ENCODE measurements at places on chromosomes 2 and 18.

GRCh38 chr2:21920721-21921120, 797.0 kb downstream of the TDRD15 start:
- no peak for DNase-seq

GRCh38 chr2:115199966-115200365, 757.5 kb downstream of the DPP10 start:
- no peak for DNase-seq

- no peak for DNase-seq
These were observed 9.2 kb downstream of the DNMT3A start for GRCh38 chr2:25332571-25332970.

GRCh38 chr2:26780203-26780760, 5.6 kb upstream of the CENPA start:
- no peak for DNase-seq

DNA sequence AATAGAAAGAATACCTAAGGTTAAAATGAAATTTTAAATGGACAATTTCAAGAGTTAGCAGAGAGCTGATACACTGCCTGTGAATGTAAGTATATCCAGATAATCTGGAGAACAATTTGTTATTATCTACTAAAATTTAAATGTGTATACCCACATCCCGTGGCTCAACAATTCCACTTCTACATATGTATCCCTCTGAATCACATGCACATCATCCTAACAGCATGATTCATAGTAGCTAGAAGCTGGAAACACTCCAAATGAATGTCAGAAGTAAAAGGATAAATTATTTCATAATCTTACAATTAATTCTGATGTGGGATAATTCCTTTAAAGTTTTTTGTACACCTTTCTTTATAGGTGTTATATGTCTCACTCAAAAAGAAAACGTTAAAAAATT, 87.9 kb downstream of the CNTNAP5 start:
- no peak for DNase-seq

GRCh38 chr18:68588169-68588568, 126.7 kb downstream of the TMX3 start:
- no peak for DNase-seq

DNA sequence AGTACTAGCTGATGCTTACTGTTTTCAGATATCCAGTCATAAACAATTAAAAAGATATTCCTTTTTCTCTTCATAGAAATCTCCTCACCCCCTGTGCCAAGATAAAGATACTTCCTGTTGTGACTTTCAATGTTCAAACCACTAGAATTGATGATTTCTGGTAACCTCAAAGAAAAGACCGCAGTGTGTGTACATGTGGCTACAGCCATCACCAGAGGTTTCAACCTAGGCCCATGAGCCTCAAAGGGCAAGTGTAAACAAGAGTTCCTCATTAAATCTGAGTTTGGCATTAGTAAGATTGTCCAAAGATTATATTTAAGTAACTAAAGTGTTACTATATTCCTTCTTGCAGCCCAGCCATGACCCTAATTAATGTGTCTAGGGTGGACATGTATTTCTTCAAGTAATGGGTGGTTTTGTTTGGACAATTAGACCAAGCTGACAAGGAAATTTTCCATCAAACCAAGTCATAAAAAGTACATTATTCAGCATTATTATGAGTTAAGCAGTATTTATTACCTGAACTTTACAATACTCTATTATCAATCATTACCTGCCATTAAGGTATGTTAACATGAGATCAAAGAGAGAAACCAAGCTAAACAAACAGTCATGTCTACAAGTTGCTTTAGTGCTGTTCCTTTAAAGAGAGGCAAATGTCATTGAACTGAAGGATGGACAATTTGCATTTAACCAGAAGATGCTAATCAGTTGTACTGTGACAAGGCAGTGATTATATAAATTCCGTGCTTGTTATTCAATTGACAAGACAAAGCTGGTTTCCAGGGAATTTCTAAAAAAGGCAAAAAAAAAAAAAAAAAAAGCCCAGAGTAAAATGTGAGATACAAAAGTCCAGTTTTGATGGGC, 382.7 kb downstream of the LNPK start:
- DNase-seq: no peak

DNA sequence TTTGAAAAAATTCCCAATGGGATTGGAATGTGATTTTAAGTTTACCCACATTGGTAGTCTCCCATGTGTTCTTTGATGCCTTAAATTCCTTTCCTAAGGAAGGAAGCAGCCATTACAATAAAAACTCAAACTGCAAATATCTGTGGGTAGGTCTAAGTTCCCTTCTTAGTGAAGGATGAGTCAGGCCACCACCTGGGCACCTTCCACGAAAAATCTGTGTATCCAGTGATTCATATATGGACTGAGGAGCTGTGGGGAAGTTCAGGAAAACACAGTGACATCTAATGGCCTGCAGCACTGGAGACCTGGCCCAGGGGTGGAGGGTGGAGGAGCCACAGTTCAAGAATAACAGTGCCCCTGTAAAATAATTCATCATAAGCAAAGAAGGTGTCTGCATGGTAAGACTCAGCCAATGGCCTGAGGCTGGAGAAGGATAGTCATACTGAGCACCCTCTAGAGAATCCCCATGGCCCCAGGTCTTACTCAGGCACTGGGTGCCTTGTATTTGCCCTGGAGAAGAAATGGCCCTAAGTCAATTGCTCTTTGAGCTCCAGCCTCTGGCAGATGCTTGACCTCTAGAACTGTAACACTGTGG, 248.6 kb downstream of the SP3 start:
- DNase-seq: no peak

GRCh38 chr2:190451561-190452176, 43.5 kb downstream of the MFSD6 start:
- no peak for DNase-seq

DNA sequence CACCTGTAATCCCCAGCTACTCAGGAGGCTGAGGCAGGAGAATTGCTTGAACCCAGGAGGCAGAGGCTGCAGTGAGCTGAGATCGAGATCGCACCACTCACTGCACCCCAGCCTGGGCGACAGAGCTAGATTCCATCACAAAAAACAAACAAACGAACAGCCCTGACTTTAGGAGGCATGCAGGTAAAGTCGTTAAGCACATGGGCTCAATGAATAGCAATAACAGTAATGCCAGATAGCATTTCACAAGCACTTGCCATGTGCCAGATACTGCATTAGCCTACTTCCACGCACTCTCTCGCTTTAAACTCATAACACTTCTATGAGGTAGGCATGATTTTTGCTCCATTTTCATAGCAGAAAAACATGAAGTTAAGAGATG, 135.6 kb upstream of the KLHL14 start:
- no peak for DNase-seq

DNA sequence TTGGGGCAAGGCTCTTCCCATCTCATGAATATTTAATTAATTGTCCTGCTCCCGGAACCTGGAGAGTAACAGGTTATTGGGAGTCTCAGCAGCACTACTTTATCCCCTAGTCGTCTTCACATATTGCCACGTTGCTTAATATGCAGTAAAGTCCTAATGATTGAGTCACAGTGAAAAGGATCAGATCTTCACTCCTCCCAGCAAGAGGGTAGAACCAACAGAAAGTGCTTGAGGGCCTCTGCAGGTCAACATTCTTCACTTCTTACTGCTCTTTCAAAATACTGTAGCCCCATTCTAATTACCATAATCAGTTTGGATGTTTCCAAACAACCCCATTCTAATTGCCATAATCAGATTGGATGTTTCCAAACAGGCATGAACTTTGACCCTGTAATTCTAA, 801.0 kb downstream of the LRRTM4 start:
- no peak for DNase-seq

- no peak for DNase-seq
These were observed 21.0 kb upstream of the ARMC9 start for GRCh38 chr2:231177156-231178025.

- DNase-seq: no peak
These were observed 21.7 kb upstream of the RAB10 start for GRCh38 chr2:26011990-26012856.

DNA sequence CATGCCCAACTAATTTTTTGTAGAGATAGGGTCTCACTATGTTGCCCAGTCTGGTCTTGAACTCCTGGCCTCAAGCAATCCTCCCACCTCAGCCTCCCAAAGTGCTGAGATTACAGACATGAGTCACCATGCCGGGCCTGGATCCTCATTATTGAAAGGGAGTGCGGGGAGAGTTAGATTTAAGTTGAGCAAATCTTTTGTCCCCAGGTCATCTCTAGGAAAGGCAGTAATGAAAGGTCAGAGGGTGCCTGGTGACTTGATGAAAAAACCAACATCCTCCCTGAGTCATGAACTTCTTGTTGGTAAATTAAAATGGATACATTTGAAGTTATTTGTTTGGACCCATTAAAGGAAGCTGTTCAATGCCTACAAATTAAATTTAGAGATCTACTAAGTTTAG, 25.1 kb downstream of the STAT4 start:
- DNase-seq: no peak

- DNase-seq: no peak
These were observed 8.4 kb upstream of the KCNG2 start for GRCh38 chr18:79789091-79789891.

- no peak for DNase-seq
These were observed 116.6 kb downstream of the PRPF40A start for GRCh38 chr2:152600697-152601096.

DNA sequence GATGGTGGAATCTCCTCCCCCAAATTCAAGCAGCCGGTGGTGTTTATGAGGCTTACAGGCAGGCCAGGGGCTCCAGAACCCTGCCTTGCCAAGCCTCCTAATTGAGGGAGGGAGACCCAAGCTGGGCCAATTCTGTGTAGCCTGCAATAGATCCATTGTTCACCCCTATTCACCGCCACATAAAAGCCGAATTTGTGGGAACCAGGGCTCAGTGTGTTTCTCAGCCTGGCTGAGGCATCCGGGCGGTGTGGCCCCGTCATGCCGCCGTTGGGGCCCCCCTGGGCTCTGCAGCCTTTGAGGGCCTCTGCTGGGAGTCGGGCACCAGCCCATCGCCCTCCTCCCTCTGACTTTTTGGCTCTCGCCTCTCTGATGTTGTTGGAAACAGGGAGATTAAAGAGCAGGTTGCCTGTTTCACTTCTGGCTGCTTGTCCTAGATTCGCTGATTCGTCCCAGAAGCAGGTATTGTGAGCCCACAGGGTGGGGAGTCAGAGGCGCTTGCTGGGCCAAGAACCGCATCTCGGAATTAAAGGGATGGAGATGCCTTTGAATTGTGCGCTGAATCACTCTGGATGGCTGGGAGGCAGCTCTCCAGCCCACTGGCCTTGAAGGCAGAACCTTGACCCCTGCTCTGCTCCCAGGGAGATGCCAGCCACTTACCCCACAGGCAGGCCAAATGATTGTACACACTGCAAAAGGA, 14.7 kb upstream of the OTOS start:
- DNase-seq: peak; percentile 2

DNA sequence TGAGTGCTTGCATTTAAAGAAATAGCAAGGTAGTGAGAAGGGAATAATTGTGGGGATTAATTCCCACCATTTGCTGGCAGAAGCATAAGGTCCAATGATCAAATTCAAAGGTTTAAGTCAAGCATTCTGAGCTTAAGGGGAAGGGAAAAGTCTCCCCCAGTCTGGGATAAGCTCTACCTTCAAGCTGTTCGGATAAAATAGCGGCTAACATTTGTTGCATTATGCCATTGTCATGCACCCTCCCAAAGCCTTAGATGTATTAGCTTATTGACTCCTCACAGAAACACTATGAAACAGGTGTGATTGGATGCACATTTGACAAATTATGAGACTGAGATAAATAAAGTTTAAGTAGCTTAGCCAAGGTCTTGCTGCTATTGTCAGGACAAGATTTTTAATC, 52.2 kb upstream of the TGIF1 start:
- no peak for DNase-seq

DNA sequence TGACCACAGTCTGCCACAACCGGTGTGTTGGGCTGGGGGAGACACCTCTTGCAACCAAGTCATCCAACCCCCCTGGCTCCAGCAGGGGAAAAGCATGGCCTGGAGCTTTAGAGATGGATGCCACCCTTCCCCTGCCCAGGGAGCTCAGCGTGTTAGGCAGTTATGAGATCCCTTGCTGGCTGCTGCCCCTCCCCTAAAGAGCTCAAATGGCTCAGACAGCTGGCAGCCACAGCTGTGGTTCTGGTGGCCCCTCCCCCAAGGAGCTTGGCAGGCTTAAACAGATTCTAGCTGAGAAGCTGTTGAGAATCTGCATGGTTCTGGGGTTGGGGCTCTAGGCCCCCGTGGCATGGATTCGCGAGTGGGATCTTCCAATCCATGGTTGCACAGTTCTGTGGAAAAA, 64.7 kb downstream of the TEX51 start:
- DNase-seq: no peak

GRCh38 chr2:191311156-191311555, 66.0 kb downstream of the MYO1B start:
- DNase-seq: no peak

DNA sequence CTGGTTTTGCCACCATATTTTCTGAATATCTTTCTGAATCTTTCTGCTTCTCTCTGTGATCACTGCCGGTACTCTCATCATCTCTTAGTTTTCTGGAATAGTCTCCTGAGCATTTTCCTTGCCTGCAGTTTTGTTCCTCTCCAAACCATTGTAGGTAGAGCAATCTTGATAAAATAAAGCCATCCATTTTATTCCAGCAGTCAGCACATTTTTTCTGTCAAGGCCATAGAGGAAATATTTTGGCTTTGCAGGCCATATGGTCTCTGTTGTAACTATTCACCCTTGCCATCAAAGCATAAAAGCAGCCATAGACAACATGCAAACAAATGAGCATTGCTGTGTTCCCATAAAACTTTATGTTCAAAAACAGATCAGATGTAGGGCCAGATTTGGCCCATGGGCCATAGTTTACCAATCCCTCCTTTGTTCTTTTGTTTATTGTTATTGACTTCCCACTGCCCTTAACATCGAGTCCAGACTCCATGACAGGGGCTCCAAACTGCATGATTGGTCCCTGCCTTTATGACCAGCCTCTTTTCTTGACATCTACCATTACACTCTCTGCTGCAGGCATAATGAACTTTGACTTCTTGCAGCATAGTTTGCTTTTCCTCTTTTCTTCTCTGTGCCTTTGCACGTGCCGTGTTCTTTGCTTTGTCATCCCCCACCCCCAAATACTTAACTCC, 29.8 kb downstream of the TMEM87B start:
- no peak for DNase-seq

DNA sequence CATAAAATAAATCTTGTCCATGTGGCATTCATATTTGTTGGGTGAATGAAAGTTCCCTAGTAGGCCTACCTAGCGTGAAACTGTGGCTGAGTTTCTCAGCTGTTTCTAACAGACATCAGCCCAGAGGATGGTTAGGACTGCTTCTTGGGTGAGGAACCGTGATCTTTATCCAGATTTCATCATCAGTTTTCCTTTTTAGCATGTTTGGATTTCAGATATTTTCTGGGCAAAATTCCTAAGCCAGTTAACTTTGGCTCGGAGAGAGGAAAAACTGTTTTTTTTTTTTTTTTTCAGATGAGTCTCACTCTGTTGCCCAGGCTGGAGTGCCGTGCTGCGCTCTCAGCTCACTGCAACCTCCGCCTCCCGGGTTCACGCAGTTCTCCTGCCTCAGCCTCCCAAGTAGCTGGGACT, 53.5 kb downstream of the DGKD start:
- no peak for DNase-seq

DNA sequence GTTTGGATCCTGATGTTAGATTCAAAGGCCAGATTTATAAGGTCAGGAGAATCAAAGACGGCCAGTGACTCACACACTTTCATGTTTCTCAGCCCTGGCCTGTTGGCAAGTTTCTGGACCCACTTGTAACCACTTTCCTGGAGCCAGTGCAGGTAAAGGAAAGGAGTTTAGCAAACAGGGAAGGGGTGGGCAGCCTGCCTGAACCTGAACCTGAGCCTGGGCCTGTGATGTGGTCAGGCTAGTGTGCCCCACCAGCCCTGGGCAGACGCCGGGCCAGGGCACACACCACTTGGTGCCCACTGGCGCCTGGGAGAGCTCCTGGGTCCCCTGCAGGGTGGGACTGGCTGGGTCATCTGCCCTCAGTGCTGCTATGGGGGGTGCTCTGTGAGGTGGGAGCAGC, 100.5 kb upstream of the SPRED2 start:
- DNase-seq: no peak

Data from T-helper 17 cell (primary cell).